ENCODE measurements at places on chromosomes 12 and 14.

- no peak for DNase-seq
Observed at GRCh38 chr12:94660436-94660835, 10.1 kb upstream of the TMCC3 start.

- peak; percentile 38 for DNase-seq
Observed at GRCh38 chr12:104189915-104190555, 25.5 kb upstream of the TXNRD1 start.

GRCh38 chr12:91240386-91241095 is 57.9 kb upstream of the DCN start:
- no peak for DNase-seq

GRCh38 chr12:112537710-112538396 is 119.1 kb downstream of the PTPN11 start:
- peak; percentile 8 for DNase-seq

DNA sequence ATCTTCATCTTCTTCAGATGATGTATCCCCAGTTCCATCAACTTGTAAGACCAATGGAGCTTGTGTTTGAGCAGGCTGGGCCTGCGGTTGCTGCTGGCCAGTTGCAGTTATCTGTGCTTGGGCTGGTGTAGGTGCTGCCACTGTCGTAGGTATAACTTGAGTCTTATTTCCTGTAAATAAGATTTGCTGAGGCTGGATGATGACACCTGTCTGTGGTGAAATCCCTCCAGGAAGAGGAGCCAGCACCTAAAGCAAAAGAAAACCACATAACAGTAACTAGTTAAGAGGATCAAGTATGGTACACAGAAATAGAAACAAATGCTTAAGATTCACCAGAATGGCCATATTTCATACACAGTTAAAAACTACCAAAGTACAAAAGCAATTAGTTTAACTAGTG is 28.2 kb downstream of the GTF2A1 start:
- DNase-seq = no peak

DNA sequence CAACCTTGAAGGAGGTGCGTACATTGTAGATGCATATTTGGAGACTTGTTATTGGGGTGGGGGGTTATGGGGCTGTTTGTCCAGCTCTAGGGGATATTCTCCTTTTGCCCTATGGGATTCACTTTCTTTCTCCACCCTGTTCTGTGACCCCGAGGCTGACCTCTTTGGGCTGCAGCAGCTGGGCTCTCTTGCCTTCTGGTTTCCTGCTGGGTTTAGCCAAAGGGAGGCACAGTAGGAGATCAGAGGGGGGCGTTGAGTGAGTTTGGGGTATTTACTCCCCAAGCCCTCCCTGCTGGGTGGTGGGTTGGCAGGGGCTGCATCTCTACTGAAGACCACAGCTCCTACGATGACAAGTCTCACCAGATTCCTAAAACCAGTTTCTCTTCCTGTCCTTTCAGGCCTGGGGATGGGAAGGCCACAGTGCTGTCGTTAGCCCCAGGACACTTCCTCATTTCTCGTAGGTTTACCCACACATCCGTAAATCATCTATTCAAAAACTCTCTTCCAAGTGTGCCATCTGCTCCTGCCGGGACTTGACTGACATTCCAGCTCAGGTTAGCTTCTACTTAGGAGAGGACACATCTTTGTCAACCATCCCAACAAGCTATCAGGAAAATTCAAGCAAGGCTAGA is 127.1 kb downstream of the TMEM30B start:
- DNase-seq = no peak

DNA sequence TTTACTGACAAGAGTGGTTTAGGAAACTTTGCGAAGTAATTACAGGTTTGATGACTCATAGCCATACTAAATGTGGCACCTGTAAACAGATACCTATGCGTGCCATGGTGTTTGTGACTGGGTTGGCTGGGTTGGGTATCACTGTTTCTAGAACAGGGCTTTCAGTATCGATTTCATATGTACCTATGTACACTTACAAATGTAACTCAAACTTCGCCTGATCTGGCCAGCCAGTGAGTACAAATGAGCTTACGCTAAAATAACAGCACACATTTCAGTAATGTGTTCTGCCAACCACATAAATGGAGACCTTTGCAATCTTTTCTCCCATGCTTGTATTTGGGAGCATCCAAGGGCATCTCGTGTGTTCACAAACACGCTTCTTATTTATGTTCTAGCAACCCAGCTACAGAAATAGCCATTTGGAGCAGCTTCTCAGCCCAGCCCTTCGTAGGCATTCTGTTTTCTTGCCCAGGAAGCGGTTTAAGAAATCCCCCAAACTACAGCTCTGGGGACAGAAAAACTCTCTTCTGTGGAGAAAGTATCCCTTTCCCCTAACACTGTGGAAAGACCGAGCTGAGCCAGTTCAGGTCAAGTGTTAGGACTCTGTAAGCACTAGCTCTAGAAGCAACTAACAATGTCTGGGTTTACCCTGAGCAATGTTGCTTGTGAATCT is 42.3 kb upstream of the MDM1 start:
- DNase-seq = no peak

DNA sequence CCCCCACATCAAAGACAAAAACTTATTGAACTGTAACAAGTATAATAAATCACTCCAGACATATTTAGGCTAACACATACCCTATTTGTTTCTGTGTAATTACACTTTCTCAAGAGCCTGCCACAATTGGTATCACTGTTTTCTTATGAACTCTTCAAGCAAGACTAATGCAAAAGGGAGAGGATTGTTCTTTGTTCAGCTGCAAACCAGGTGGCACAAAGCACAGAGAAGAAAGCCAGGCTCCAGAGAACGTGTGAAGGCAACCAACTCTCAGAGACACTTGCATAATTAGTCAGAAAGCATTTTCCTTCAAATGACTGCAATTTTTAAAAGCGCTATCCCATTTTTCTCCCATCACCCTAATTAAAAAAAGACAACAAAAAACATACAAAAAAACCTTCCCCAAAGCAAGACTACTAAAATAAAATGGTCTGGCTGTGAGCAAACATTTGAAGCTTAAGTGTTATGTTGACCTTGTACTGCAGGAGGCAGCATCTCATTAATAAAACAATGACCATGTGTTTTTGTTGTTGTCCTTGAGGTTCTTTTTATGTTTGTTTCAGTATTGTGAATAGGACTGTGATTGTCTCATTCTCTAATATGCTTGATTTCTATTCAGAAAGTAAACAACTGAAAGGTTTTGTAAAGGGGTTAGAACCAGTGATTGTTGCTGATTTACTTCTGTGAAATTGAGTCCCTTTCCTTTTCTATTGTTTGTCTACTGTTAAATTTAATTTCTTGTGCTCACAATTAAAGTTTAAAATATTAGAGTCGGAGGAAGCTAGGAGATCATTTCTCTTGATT is 452.7 kb upstream of the PDE3A start:
- DNase-seq = peak; percentile 8

GRCh38 chr14:62546862-62547474 is 498.3 kb downstream of the KCNH5 start:
- DNase-seq = no peak

DNA sequence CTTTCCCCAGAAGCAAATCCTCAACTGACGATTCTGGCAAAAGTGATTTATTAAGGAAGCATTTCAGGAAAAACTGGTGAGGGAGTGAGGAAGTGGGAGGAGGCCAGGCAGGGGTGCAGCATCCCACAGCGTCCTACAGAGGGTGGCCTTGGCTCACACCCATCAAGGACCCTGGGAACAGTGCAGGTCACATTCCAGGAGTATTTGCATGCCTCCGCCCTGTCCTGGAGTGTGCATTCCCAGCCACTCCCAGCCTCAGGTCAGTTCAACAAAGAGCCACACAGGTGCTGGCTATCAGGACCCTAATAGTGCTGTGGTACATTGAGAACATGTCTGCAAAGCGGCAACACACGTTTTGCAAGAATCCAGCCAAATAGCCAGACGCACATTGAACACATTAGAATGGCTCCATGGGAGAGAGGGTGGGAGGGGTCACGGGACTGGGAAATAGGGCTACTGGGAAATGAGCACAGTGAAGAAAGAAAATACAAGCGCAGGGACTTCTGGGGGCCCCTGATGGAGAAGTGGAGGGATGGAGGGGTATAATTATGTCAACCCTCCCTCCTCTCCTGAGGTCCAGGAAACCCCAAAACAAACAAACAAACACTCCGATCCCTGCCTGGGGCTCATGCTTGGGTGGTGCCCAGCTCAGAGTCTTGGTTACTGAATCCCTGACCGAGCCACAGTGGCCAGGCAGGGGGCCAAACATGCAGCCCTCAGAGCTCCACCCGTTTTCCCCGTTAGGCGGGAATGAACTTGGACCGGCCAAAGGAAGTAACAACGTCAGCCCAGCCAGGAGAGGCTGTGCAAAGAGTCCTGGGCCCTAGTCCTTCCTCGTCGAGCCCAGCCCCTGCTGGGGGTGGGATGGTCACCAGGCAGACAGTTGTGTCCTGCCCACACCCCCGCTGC is 36.5 kb downstream of the CMKLR1 start:
- peak; percentile 46 for DNase-seq

All from GM04503 (cell line).